Smooth muscle cell of bladder (primary cell): ENCODE measurements at places on chromosomes 3 and 15. TPM values are rescaled to one million over a fixed set of nuclear protein-coding genes. Genes with fewer than 3 reads are reported as not detected.

KLF15 gene
- total RNA-seq, result 3.1 and 3.6 TPM in 2 replicates

GOLGA8G gene
- under 0.01 TPM in 1 of 2 replicates, not detected in the other for total RNA-seq

PLSCR2 gene
- total RNA-seq, result not detected in 2 replicates

SRGAP3 gene
- 3.6 and 6.7 TPM in 2 replicates for total RNA-seq

SLC7A14 gene
- 4.1 TPM in 2 replicates for total RNA-seq
